Pericardium fibroblast (primary cell): ENCODE measurements at places on chromosomes 4 and X. TPM values are rescaled to one million over a fixed set of nuclear protein-coding genes. Genes with fewer than 3 reads are reported as not detected.

TCEAL1 gene
- total RNA-seq: 42.2 and 76.0 TPM in 2 replicates

ERAS gene
- total RNA-seq: not detected in 2 replicates

CXCL1 gene
- 7.8 and 39.3 TPM in 2 replicates for total RNA-seq

NWD2 gene
- not detected in 2 replicates for total RNA-seq

PITX2 gene
- total RNA-seq: 20.3 and 22.5 TPM in 2 replicates
